DMS79 (cell line): ENCODE measurements at places on chromosomes 3 and 15.

- no peak for DNase-seq
Observed at GRCh38 chr3:58052373-58053273, 44.4 kb downstream of the FLNB start.

GRCh38 chr3:188266562-188267274 lies 112.8 kb downstream of the LPP start:
- DNase-seq, result no peak

GRCh38 chr15:34314491-34315490 lies 22.8 kb downstream of the SLC12A6 start:
- DNase-seq, result no peak

GRCh38 chr3:138332472-138333073 lies 2.9 kb upstream of the NME9 start:
- DNase-seq, result no peak

DNA sequence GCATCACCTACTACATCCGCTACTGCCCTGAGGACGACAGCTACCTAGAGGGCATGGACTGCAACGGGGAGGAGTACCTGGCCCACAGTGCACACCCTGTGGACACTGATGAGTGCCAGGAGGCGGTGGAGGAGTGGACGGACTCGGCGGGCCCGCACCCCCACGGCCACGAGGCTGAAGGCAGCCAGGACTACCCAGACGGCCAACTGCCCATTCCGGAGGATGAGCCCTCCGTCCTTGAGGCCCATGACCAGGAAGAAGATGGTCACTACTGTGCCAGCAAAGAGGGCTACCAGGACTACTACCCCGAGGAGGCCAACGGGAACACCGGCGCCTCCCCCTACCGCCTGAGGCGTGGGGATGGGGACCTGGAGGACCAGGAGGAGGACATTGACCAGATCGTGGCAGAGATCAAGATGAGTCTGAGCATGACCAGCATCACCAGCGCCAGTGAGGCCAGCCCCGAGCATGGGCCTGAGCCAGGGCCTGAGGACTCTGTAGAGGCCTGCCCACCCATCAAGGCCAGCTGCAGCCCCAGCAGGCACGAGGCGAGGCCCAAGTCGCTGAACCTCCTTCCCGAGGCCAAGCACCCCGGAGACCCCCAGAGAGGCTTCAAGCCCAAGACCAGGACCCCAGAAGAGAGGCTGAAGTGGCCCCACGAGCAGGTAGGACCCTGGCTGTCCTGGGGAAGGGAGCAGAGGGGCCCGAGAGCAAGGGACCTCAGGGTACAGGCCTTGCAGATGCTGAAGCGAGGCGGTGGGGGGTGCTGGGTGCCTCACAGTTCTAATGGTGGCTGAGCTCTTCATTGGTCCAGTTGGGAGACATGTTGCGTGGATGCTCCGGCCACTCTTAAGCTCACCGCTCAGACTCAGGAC lies 168.6 kb downstream of the APBA2 start:
- no peak for DNase-seq

DNA sequence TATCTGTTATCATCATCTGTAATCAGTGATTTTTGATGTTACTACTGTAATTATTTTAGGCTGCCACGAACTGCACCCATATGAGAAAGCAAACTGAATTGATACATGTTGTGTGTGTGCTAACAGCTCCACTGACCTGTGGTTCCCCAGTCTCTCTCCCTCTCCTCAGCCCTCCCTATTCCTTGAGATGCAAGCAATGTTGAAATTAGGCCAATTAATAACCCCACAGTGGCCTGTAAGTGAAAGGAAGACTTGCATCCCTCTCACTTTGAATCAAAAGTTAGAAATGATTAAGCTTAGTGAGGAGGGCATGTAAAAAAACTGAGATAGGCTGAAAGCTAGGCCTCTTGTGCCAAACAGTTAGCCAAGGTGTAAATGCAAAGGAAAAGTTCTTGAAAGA lies 218.6 kb upstream of the LRRFIP2 start:
- DNase-seq, result no peak

- peak; percentile 16 for DNase-seq
Observed at GRCh38 chr3:52039846-52040245, 16.5 kb downstream of the DUSP7 start.

- no peak for DNase-seq
Observed at GRCh38 chr15:80274996-80275395, 23.0 kb upstream of the CTXND1 start.

DNA sequence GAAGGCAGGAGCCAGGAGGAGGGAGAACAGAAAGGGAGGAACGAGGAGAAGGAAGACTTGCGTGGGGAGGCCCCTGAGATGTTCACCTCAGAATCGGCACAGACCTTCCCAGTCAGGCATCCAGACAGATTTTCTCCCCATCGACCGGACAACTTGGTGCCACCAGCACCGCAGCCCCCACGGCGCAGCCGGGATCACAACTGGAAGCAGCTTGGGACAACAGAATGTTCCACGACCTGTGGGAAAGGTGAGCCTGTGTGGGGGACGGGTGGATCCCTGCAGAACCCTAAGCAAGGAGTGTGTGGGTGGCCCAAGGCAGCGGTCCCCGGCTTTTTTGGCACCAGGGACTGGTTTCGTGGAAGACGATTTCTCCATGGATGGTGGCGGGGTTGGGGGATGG lies 72.6 kb upstream of the NR2E3 start:
- no peak for DNase-seq

GRCh38 chr3:182124187-182124586 lies 412.5 kb downstream of the SOX2 start:
- DNase-seq, result no peak

GRCh38 chr15:27234593-27234992 lies 263.6 kb downstream of the GABRG3 start:
- DNase-seq, result peak; percentile 53

- DNase-seq, result no peak
Observed at GRCh38 chr15:95758851-95759250, 571.6 kb upstream of the NR2F2 start.

GRCh38 chr15:51796847-51797401 lies 32.5 kb upstream of the TMOD3 start:
- no peak for DNase-seq

GRCh38 chr3:41363830-41364523 lies 164.7 kb downstream of the CTNNB1 start:
- no peak for DNase-seq

- no peak for DNase-seq
Observed at GRCh38 chr3:129654131-129654530, 47.7 kb upstream of the PLXND1 start.

DNA sequence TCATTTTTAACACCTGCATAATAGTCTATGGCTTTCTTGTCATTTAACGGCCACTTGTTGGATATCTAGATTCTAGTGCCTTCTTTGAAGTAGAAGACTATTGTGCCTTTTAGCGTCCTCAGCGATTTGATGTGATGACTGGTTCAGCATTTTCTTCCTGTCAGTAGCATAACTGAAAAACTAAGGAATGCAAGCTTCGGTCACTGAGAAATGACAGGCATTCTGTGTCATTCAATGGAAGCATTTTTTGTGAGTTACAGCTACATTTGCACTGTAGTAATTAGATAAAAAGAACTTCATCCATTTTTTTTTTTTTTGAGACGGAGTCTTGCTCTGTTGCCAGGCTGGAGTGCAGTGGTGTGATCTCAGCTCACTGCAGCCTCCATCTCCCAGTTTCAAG lies 10.3 kb downstream of the NEK11 start:
- no peak for DNase-seq

DNA sequence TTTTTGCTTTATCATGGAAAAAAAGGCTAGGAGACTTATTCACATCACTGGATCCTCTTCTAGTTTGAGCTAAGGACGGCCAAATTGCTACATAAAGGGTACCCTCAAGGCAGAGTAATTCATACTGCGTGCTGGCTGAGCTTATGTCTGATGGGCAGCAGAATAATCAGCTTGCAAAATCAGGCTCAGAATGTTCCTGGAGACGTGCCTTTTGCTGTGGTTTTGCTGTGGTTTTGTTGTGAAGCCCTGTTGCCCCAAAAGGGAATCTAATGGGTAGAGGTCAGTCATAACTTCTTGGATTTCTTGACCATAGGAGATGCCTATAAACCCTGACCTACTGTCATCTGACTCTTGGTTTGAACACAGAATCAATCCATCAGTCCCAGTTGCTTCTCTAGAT lies 189.9 kb downstream of the SOX2 start:
- no peak for DNase-seq

GRCh38 chr3:187811585-187812250 lies 66.5 kb upstream of the BCL6 start:
- no peak for DNase-seq

DNA sequence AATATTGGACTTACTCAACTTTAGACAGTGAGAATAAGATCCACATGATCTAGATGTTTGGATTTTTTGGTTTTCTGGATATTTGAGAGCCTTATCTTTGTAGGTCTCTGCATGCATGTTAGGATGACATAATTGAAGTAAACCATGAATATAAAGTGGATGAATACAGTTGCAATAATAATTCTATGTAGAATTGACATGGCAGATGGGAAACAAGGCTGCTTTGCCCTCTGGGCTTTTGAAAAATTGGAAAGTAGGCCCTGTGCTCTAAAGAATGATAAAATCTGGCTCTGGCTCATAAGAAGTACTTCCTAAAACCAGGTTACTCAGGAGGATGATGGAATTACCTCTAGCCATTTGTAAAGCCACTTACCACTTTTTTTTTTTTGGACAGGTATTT lies 86.9 kb downstream of the ZNF609 start:
- no peak for DNase-seq

DNA sequence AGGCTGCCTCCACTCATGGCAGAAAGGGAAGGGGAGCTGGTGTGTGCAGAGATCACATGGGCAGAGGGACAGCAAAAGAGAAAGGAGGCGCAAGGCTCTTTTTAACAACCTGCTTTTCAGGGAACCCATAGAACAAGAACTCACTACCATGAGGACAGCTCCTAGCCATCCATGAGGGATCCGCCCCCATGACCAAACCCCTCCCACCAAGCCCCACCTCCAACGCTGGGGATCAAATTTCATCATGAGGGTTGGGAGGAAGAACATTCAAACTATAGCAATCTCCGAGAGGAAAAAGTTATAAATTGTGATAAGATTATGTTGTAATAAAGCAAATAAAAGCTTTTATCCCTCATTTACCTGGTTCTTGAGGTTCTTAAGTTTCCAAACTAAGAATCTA lies 84.7 kb upstream of the LMCD1 start:
- DNase-seq, result no peak

- DNase-seq, result no peak
Observed at GRCh38 chr15:99086327-99086667, 18.6 kb upstream of the SYNM start.
